ENCODE measurements at places on chromosomes 1 and 21.
A peak's percentile ranks its signal among the peaks of the same experiment; 100 is the strongest.

DNA sequence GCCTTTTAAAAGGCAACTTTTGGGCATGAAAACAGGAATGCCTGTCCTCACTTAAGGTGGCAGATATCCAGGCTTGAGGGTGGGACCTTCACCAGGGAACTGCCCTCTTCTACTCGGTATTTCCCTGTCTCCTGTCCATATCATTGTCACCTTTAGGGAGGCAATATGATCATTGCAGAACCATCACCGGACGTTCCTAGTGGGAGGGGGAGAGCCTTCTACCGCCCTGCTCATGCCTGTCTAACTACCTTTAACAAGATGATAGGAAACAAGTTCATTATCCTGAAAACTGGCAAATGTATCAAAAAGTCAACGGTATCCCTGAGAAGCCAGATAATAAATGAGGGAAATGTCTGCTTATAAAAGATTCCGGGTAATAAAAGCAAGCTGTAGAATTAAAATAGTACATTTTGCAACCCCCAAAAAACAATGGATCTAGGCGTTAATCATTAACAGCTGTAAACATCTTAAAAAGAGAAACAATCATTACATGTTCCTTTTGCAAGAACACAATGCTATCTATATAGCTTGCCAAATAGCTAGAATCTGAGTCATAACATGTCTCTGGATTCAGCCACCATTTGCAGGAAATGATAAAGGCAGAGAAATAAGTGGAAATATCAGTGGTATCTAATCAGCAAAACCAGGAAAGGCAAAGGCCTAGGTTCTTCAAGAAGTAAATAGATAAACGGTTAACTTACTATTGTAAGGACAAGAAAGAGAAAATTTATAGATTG lies 852.9 kb upstream of the ADGRL4 start:
- DNase-seq, result no peak

GRCh38 chr1:42730988-42731387 lies 9.0 kb downstream of the CLDN19 start:
- DNase-seq, result peak; percentile 13

- DNase-seq, result no peak
These were observed 13.1 kb upstream of the PLA2G2C start for GRCh38 chr1:20199403-20199802.

DNA sequence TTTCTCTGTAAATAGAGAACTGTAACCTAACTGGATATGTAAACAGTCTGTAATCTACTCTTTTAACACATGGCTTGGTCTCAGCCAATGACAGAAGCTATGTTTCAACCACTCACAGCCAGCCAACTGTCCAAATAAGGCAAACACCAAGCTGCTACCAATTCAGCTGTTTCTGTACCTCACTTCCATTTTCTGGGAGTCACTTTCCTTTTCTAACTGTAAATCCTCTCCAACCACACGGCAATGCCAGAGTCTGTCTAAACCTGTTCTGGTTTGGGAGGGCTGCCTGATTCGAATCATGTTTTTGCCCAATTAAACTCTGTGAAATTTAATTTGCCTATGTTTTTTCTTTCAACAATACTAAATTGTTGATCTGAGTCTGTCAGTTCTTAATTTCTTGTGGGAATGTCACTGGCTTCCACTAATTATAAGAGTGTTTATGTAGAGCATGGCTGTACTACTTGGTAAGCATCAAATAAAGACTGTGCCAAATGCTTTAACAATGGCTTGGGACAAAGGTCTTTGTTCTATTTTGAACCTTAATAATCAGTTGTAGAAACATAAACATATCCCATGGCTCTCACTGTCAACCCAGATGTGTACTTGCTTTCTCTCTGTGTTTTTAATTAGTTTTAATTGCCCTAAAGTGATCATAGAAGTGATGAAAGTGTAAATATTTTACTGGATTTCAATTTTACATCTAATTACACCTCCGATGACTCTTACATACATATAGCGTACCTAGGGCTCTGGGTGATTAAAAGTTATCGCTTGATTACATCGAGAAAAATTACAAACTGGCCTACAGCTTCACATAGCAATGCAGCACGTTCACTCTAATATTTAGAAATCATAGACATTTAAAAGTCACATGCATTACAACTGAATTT lies 1144.6 kb upstream of the TMPRSS15 start:
- DNase-seq, result no peak

DNA sequence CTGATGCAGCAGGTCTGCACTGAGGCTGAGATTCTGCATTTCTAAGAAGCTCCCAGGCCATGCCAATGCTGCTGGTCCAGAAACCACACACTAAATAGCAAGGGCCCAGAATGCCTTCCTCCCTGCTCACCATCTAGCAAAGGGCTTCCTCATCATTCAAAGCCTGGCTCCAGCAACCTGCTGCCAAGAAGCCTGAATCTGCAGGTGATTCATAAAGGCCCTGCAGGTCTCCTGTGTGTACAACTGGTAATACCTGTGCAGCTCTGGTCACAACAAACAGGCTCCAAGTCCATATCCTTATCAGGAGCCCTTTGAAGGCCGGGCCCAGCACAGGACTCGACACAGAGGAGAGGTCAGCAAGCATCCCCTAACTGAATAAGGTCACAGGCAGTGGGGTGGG lies 26.7 kb downstream of the GLIS1 start:
- no peak for DNase-seq

Data from activated CD8-positive, alpha-beta memory T cell treated with anti-CD3 and anti-CD28 coated beads for 4 hours (primary cell).